ENCODE measurements at places on chromosomes 1 and 21.

DNA sequence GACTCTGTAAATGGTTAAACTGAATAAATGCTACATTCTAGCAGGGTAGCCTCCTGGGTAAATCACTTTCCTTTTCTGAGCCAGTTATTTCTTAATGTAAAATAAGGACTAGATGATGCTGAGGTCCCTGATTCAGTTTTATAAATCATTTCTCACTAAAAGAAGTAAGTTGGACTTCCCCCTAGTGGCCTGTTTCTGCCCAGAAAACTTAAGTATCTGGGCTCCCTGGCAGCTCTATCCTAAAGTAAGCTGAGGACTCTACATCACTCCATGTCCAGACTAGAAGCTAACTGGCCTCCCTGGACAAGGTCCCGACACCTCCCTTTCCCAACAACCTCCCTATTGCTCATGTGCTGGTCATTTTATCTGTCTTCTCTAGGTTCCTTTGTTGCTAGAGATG lies 3.0 kb downstream of the GPN2 start:
- DNase-seq: no peak

DNA sequence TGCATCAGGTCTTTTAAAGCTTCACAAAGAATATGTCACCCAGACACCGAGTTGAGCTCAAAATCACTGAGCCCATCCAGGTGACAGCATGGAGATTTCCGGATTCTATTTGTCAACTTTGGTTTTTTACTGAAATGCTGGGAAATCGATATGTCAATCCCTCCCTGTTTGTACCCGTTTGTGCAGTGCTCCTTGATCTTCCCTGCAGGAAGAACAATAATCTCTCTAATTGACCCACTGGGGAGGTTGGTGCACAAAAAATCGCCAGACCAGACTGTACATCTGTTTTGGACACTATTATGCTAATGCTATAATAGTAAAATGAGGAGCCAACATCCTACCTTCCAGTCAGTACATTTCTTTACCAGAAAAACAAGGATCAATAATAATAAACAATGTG lies 1.8 kb downstream of the BARHL2 start:
- DNase-seq: no peak

DNA sequence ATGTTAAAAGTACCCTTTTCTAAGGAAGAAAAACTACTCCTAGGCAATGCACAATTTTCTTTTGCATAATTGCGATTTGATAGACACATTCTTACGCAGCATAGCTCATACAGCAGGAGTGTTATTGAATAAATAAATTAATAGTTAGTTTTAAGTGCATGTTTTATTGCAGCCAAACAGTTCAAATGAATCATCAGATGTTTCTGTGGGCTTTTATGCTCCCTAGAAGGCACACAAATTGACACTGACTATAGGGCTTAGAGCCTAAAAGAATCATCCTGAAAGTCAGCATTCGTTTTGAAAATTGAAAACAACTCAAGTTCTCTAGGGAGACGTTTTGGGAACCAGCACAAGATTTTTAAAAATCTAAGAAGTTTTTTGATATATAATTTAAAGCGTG lies 411.9 kb downstream of the HLX start:
- no peak for DNase-seq

- no peak for DNase-seq
Measured at GRCh38 chr1:9127395-9128165, 1.3 kb downstream of the GPR157 start.

- DNase-seq: no peak
Measured at GRCh38 chr1:201100169-201100930, 11.9 kb downstream of the CACNA1S start.

GRCh38 chr1:11670747-11671146 lies 6.7 kb downstream of the FBXO6 start:
- DNase-seq: no peak

- no peak for DNase-seq
Measured at GRCh38 chr1:21537932-21538630, 28.9 kb downstream of the ALPL start.

DNA sequence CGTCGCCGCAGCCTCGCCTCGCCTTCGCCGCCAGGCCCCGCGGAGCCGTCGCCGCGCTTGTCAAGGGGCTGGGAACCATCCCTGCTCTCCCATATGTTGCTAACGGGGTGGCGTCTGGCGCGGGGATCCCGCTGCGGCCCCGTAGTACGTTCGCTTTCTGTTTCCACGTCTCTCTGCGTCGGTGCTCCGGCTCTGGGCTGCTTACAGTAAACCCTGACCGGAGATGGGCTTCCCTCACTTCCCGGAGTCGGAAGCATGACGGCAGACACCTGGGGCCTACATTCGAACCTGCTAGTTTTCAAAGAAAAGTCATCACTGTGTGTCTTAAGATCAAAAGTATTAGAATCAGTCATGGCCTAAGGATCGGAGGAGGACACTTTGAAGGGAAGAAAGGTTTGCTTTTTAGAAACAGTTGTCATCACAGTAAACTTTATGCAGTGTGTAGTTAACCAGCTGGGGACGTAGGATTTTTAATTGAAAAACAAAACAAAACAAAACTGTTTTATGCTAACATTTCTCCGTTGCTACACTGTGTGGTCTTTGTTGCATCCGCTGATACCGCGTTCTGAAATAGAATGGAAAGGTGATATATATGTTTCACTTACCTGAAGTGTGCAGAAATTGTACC lies 69.0 kb downstream of the SLC35A3 start:
- DNase-seq: peak; percentile 70

- no peak for DNase-seq
Measured at GRCh38 chr1:23524163-23524562, 6.9 kb downstream of the E2F2 start.

- no peak for DNase-seq
Measured at GRCh38 chr1:25556791-25557476, 13.5 kb downstream of the LDLRAP1 start.

GRCh38 chr1:234845097-234845660 lies 235.2 kb upstream of the IRF2BP2 start:
- DNase-seq: no peak

GRCh38 chr1:92444351-92444750 lies 42.4 kb downstream of the GFI1 start:
- DNase-seq: no peak
